Suppressor macrophage treated with lipopolysaccharide for 4 hours (primary cell): ENCODE measurements at places on chromosomes 6 and 20.

- no peak for DNase-seq
Observed at GRCh38 chr6:106197441-106197840, 111.3 kb downstream of the PRDM1 start.

DNA sequence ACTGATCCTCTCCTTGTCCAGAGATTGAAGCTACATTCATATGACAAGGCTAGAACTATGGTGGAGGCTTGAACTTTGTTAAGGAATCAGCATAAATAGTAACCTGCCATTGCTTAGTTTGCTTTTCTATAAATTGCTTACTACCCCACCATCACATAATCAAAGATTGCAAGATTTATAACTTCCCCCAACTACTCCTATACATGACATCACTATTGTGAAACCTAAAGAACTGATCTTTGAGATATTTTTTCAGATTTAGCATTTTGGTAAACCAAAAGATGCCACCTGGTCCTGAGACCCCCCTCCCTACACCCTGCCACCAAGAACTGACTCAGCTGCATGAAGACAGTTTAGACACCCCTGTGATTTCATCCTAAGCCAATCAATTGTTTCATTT is 385.3 kb downstream of the CDC5L start:
- DNase-seq = peak; percentile 27

- DNase-seq = no peak
Observed at GRCh38 chr6:49806145-49806544, 19.1 kb upstream of the PGK2 start.

GRCh38 chr6:150377211-150377781 is 8.5 kb downstream of the IYD start:
- DNase-seq = no peak

- no peak for DNase-seq
Observed at GRCh38 chr6:165574220-165575157, 88.6 kb downstream of the PDE10A start.

- DNase-seq = peak; percentile 83
Observed at GRCh38 chr6:32415521-32416019, 8.6 kb upstream of the BTNL2 start.

DNA sequence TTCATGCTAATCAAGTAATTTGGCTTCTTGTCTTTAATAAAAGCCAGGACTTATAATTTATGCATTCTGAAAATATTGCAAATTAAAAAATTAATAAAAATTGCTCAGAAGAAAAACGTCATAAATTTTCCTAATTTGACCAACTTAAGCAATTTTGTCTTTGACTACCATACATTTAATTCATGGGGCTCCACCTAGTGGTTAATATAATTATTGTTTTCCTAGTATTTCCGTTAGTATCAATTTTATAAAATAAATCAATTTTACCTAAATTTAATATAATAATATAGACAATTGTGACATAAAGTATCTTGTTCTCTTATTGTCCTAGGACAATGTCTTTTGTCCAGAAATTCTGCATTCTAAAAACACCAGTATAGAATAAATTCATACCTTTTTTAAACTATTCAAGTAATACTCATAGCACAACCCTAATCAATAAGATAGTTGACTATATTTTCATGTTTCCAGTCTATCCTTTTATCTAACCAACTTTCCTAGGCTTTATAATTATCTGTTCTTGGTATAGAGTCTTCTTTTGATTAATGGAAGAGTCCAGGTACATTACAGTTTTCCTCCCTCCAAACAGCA is 319.9 kb downstream of the TRDN start:
- peak; percentile 54 for DNase-seq

GRCh38 chr20:29878777-29879442 is 1378.6 kb upstream of the DEFB115 start:
- DNase-seq = no peak

DNA sequence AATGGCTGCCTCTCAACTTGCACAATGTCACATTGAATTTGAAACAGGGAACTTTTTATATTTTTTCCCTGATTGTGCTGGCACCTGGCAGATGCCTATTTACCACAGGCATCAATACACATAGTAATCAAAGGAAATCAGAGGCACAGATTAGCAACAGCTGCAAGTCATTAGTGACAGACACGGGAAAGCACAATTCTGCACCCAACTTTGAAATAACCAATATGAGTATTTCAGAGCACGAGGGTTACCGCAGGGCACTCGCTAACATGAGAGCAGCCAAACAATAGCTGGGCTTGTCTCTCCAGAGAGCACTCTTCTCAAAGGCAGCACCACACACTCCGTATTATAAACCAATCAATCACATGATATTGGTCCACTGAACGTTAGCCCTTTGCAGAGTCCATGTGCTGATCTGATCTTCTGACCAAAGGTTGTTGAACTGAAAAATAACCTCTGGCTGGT is 149.5 kb downstream of the RNF144B start:
- DNase-seq = no peak
